Stimulated activated CD4-positive, alpha-beta T cell treated with anti-CD3 and anti-CD28 coated beads, Interleukin-1b, Interleukin-23, amount 100 ng/mL, for 1 hour (primary cell): ENCODE measurements at places on chromosomes 11 and 22.

DNA sequence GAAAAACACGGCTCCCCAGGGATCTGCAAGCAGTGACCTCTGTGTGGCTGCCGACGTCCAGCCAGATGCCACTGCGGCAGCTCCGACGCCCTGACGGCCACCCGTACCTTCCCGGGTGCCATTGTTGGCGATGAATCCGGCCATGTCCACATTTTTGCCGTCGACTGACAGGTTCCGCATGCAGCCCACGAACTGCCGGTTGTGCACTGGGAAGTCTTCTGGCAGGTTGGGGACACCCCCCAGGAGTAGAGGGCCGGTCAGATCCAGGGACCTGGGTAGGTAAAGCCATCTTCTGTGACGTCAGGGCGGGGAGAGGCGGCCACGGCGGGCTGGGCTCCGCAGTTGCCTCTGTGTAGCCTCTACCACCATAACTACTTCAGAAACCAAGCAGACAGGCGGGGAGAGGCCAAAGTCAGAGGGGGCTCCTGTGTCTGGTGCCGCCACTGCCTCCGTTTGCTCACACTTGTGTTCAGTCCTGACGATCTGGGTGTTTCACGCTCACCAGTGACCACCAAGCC is 74.8 kb downstream of the TRMU start:
- DNase-seq = no peak

DNA sequence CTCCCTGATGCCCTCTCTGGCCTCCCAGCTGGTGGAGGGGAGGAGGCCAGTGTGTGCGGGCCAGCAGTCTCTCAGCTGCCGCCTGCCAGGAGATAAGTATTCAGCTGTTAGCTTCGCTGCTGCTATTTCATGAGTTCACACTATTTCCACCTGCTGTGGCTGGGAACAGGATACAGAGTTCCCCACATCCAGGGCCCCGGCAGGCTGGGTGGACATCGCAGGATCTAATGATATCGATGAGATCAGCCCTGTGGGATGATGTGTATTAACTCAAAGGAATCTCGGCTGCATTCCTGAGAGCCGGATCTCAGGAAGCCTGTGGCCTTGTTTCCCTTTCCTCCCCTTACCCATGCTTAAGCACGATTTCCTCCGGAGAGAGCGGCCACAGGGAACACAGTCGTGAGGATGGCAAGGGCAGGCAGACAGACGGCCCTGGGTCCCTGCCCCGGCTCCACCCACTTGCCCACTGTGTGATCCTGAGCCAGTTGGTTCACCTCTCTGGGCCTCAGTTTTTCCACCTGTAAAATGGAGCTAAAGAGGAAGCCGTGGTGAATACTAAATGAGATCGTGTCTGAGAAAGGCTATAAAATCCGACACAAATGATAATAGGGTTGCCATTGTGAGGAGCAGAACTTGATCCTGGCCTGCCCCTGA is 6.5 kb upstream of the PVALB start:
- no peak for DNase-seq

DNA sequence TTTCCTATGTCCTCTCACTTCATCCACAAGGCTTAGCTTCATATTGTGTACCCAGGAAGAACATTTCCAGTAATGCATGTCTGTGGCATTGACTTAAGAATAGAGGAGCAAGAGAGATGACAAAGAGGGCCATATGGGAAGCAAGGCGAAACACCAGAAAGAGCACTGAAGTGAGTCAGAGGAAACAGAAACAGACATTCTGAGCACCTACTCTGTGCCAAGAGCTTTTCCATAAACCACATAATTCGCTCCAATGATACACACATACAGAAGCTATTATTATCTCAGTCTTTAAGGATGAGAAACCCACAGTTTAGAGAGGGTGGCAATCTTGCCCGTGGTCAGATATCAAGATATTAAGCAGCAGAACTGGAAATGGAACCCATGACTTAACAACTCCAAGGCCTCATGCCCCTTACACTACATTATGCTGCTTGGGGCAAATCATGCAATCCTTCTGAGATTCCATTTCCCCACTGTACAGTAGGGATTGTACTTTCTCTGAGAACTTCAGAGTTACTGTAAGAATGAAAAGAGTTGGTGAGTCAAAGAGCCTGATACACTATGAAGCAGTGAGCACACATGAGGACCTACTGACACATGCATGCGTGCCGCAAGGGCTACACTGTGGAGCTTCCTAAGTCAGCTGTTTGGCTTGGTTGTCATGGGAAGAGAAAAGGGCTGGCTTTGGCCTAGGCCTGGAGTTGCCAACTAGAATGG is 126.6 kb downstream of the KCNC1 start:
- no peak for DNase-seq

DNA sequence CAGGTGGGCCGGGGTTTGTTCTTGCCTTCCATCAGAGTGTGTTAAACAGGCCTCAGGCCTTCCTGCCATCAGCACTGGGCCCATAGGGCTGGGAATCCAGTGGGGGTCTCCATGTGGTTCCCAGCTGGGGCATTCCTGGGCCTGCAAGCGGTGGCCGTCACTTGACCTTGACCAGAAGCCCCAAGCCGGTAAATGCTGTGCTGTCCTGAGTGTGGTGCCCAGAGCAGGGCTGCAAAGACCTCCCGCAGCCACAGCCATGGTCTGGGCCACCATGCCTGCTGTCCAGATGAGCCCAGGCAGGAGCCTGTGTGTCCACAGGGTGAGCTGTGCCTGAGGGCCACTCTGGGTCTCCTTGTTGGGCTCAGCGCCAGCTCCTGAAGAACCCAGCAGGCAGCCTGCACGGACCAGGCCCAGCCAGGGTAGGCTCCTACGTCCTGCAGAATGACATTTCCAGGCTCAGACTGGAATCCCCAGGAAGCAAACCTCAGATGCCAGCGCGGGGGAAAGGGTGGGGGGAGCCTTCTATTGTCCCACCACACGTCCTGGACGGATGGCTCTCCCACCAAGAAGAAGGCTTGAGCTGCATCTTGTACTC is 117.3 kb downstream of the KCNQ1OT1 start:
- DNase-seq = no peak

- no peak for DNase-seq
Observed at GRCh38 chr11:5178046-5178837, 22.2 kb downstream of the OR51V1 start.

DNA sequence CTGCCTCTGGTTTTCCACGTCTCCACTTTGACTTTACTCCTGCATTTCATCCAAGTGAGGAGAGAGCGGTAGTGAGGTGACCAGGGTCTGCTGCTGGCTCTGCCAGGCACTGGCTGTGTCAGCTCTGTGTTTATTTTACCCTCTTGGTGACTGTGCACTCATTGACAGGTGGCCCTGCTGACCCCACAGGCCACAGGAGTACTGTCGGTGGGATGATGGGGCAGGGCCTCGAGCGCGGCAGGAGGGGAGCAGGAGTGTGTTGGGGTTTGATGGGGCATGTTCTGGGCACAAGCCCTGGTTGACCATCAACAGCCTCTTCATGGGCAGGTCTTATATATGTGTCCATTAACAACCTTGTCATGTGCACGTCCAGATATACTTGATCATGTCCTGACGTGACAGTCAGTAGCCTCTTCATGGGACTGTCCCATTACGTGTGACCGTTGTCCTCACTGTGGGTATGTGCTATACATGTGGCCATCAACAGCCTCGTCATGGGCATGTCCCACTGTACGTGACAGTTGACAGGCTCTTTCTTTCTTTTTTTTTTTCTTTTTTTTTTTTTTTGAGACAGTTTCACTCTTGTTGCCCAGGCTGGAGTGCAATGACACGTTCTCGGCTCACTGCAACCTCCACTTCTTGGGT is 31.4 kb upstream of the ACR start:
- DNase-seq = no peak

- DNase-seq = no peak
Observed at GRCh38 chr22:37225481-37225880, 13.2 kb upstream of the SSTR3 start.
